T-cell (primary cell): ENCODE measurements at places on chromosomes 7 and 10. TPM values are rescaled to one million over a fixed set of nuclear protein-coding genes. Genes with fewer than 3 reads are reported as not detected.

Gene PLXDC2
- total RNA-seq: 0.56 TPM

Gene ZC3HAV1
- 148 TPM for total RNA-seq

Gene GPR15LG
- total RNA-seq: not detected

DNA sequence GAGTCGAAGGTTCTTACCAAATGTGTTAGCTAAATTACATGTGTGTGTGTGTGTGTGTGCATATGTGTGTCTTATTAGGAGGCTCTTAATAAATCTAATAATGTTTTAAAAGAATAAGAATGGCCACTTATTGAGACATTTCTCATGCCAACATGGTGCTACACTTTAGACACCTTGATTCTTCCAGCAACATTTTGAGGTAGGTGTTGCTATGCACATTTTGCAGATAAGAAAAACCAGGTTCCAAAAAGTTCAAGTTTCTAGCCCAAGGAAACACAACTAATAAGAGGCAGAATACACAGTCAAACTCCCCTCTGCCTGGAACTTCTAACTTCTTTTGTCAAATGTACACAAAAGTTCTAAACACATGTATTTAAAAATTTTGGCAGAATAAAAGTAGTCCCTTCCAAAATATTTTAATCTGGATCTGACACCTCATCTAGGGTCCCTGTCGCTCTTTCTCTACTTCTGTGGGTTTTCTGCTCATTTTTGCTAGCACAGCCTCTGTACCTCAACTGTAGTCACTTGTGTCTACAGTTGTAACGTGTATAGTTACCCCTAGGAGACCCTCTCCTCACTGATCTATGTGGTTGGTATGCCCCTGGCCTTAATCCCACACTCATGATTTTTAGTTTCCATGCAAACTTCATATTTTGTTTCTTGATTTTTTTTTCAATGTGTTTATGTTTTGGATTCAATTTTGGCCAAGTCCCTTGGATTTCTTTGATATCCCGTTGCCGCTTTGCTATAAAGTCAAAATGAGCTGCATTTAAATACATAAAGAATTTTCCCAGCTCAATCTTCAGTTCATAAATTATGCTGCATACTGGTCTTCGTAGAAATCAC lies 4.3 kb downstream of the ANKRD1 start:
- DNase-seq: no peak

- no peak for DNase-seq
Measured at GRCh38 chr7:23121165-23121564, 15.6 kb downstream of the KLHL7 start.

DNA sequence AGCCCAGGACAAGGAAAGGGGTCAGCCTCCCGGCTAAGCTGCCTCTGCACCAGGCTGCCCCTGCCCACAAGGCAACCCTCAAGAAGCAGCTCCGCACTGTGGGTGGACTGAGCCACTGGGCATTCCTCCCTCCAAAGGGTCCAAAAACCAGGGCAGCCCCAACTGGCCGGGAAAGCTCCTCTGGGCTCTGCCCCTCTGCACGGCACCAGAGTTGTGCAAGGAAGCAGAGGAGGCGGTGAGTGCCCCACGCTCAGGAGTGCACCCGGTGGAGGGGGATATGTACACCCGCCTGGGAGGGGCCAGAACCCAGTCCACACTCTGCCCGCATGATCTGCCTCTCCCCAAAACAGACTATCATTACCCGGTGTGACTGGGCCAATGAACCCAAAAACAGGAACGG lies 43.8 kb downstream of the PTPRN2 start:
- no peak for DNase-seq

DNA sequence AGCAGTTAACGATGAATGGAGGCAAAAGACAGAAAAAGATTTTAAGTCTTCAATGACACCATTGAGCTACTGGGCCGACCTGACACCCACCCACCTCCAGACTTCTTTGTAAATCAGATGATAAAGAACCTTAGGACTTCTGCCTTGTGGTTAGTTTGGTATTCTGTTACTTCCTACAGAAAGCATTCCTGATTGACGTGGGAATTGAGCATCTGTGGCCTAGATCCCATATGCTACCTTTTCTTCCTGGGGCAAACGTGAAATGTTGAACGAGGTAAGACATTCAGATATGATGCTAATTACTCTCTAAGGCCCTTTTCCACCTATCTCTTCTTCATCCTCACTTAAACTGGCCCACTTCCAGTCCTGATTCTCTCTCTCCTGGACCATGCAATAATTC lies 10.2 kb downstream of the PRLHR start:
- no peak for DNase-seq
